ENCODE measurements at places on chromosomes 7 and 10.

DNA sequence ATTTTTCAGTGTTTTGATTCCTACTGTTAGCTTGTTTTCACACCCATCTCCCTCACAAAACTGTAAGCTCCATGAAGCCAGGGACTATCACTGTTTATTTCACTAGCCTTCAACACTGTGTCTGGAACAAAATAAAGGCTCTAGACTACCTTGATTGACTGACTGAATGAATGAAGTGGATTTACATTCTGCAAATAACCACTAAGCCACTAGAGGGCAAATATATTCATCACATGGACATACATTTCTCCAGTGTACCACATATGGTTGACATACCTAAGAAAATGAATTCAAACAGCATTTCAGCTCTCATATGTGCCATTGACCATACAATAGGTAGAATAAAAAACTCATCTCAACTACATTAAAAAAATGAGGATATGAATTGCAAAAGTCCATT, 185.9 kb downstream of the RAB11FIP2 start:
- DNase-seq = no peak

- DNase-seq = no peak
Observed at GRCh38 chr10:71219918-71220688, 7.7 kb downstream of the UNC5B start.

DNA sequence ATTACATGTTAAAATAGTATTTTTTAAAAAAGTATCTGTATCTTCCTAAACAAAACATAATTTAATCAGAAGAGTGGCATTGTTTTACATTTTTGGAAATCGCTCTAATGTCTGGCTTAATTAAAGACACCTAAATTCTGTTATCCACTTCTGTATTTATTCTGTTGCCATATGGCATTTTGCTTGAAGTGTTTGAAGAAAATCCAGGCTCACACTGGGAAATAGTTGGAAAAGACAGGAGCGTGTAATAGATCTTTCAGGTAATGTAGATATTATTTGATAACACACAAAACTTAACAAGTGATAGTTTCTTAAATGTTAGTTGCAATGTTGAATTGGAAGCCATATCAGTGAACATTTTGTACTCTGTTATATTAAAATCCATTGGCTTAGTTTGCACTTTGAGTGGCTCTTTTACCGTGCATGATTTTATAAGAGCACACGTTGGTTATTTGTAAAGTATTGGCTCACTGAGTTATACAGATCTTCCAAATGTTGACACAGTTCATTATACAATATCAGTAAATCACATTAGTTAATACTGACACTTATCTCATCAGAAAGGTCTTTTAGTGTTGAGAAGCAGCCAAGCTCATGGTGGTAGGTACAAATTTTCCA, 128.4 kb upstream of the NPVF start:
- DNase-seq = no peak

DNA sequence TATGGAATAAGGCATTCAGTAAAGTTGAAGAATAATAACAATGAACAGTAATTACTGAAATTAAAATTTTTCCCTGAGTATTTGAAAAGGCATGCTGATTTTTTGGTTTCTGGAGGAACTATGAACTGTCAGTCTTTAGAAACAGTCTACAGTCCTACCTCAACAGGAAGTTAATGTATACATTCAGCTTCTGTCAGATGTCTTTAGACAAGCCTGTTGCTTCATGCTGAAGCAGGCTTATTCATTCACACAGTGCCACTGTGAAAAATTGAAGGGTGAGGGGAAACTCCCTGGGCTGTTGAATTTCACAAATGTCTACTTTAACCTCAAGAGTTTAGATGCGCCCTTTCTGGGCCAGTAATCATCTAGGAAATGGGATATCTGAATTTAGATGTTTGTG, 3.5 kb downstream of the NRF1 start:
- no peak for DNase-seq

DNA sequence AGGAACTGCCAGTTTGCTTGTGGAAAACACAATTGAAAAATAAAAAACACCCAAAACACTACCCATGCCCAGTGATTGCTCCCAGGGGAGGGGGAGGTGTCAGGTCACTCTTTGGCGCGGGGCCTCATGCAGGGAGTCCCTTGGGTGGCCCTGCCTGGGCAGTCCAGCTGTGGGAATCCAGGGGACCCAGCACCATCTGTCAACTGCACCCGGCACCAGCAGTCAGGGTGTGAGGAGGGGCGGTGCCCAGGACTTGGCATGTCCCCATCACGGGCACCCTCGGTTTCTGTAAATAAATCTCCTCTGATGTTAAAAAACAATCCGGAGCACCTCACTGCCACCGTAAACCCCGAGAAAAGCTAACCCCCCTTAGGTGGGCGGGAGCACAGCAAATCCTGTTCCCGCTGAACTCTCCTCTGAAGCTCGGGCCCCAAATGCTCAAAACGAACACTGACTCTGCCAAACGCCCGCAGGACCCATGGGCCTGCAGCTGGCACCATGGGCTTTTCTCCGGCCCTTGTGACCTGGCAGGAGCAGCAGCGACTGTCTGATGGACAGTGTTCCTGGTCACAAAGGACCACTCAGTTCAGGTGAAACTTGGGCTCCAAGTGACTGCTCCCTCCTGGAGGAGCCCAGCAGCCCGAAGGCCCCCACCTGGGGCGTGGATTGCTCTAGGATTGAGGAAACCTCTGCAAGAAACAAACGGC, 18.5 kb upstream of the EN2 start:
- no peak for DNase-seq

DNA sequence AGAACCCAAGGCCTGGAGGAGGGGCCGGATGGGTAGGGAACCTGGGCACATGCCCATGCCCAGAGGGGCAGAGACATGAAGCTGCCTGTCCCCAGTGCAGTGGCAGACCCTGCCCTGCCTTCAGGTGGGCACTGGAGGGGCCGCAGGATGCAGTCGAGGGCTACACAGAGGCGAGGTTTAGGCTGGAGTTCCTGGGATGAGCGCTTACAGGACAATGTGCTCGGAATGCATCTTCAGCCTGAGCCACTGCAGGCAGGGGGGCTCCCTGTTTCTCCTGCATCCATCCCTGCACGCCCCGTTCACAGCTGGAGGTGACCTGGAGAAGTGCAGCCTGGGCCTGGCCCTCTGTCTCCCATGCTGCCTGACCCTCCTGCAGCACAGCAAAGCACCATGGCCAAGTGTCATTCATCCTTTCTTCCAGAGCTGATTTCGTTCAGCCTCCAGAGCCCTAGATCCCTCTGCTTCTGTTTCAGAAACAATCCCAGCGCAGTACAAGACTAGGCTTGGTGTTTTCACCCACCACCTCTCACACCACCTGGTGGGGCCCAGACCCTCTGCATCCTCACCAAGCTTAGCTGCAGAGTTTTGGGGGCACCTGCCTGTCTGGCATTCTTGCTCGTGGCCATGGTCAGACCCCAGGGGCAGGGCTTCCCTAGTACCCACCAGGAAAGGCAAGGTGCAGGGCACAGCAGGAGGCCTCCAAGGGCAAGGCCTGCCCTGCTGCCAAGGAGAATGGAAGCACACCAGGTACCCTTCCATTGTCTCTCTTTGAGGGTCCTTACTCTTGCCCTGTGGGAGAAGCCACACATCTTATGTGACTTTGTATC, 311.9 kb downstream of the TCERG1L start:
- DNase-seq = no peak

DNA sequence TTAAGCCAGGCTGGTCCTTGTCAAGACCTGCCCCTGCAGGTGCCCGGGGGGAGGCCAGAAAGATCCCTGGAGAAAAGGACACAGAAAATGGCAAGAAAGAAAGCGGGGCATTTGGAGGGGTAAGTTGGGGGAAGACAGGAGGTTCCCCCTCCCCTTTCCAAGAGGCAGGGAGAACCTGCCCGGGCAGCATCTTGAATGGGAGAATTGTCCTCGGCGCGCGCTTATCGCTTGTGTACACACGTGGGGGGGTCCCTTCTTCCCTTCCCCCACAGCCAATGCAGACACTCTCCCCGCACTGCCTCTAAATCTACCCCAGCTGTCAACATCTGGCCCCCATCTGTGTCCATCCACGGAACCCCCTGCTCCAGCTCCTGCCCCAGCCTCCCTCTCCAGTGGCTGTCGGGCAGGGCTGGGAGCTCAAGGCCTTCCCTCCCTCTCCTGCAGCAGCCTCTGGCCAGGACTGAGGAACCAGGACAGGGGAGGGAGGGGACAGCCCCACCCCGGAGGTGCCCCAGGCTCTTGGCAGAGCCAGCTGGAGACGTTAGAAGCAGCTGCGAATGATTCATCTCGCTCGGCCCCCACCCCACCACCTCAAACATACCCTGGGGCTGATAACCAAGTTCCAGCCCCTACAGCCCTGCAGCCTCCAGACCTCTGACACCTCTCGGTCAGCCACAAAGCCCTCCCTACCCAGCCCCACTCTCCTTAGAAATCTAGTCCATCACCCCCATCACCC, 25.3 kb downstream of the EPHB4 start:
- no peak for DNase-seq

DNA sequence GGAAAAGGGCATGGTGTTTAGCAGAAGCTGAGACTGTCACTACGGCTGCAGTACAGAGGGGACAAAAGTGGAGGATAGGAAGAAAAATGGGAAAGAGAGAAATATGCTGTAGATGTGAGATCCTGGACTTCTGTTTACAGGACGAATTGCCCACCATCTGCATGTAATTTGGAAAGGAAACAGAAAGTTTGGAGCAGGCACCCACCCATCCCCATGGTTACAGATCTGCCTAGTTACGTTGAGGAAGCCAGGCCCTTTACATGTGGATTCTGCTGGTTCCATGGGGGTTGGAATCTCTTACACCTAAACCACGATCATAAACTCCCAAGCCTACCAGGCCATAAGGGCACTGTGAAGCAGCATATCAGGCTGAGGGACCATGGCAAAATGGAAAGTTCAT, 84.3 kb downstream of the WDFY4 start:
- no peak for DNase-seq

All from hindlimb muscle (tissue), 1 donor.